NAMALWA (cell line): ENCODE measurements at places on chromosomes 16 and 17.

- no peak for DNase-seq
Measured at GRCh38 chr16:10518479-10519041, 61.8 kb downstream of the EMP2 start.

DNA sequence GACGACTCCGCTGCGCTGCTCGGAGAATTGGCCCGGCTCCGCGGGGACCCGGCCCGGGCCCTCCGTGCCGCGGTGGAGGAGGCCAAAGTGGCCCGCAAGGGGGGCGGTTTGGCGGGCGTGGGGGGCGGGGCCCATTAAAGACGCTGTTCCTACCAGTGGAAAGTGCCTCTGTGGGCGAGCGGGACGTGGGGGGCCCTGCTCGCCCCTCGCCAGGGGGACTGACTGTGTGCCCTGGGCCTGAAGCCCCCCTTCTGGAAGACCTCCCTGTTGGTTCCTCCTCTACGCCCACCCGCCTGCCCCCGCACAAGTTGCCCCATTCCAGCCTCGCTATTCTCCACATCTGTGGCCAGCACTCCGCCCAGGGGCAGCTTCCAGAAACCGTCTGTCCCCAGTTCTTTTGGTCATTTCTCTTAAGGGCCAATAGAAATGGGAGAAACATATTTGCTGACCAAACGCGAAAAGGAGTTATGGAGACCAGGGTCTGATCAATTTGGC lies 1.9 kb upstream of the FGF11 start:
- DNase-seq, result no peak

GRCh38 chr17:385178-385835 lies 32.7 kb upstream of the RPH3AL start:
- no peak for DNase-seq

DNA sequence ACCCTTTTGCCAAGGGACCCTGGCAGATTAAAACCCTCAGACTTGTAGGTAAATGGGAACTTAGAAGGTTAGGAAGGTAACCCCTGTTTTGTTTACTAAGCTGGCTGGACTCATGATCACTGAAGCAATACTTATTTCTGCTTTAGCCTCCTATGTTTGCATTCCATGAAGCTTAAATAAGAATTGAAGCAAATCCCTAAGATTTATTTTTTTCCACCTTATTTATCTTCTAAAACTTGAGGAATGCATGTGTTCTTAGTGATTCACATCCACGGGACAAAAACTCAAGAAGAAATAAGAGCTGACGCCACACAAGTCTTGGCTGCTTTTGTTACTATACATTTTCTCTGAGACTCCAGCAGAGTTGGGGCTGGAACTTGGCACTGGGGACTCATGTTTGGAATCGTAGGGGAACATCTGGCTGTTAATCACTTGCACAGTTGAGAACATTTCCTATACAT lies 35.5 kb downstream of the CLUAP1 start:
- no peak for DNase-seq

DNA sequence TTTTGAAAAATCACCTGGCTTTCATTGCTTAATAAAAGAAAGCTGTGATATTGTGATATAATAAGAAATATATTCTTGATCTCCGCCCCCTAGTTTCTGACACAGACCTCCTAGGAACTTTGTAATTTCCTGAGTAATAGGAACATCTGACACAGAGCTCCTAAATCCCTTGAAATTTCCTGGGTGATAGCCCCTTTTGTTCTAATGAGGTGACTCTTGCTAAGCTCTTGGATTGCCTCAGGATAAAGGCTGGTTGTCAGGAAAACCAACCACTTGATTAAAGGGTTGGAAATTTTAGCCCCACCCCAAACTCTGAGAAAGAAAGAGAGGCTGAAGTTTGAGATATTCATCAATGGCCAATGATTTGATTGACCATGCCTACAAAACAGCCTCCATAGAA lies 326.4 kb upstream of the KIF2B start:
- no peak for DNase-seq

GRCh38 chr17:72555052-72555451 lies 434.2 kb downstream of the SOX9 start:
- DNase-seq, result no peak

GRCh38 chr17:80890196-80890920 lies 101.3 kb upstream of the CHMP6 start:
- no peak for DNase-seq
